ENCODE measurements at places on chromosomes 1 and 21.

GRCh38 chr1:64472805-64473204, 2.9 kb downstream of the CACHD1 start:
- DNase-seq, result no peak

- no peak for DNase-seq
Measured at GRCh38 chr1:154320882-154321608, at the start of gene AQP10. TSS of gene AQP10 (plus strand) at chr1:154321093. CDS start at chr1:154321156, 63 bp downstream.

GRCh38 chr1:161374373-161374772, 6.7 kb upstream of the CFAP126 start:
- no peak for DNase-seq

DNA sequence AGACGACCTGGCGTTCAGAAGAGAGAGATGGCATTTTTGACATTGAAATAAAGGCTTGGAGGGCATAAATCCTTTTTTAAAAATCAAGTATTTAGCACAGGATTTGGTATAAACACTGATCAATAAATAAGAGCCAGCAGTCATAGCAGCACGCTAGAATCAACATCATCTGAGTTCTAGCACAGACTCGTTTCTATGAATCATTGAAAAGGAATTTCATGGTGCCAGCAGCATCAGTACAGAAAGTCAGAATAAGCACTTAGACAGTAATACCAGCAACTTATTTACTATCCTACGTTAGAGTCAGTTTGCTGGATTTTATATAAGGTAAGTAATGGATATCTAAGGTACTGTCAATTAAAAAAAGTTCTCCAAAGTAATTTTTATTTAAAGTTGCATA, 119.3 kb downstream of the HLCS start:
- peak; percentile 76 for DNase-seq

DNA sequence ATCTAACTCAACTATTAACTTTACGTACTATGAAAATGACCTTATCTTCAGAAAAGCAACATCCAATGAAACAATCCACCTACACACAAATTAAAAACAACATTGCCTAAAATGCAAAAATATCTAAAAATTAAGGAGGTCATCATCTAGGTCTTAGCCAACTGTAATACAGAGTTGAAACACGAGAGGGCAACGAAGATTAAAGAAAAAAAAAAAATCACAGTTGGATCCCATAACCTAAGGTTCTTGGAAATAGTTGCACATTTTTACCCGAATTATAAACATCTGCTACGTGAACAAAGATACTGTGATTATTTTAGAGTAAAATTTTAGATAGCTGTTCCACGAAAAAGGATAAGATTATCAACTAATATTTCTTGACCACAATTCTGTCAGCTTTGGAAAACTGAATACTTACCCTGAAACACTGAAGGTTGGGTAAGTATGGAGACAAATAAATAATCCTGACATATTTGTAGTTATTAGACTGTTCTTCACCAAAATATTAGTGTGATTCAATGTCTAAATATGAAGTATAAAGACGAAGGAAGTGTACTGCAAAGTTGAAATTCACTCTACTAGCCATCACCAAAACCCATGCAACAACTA, 88.0 kb upstream of the AK4 start:
- DNase-seq, result peak; percentile 49

GRCh38 chr1:193406901-193407300, 220.5 kb upstream of the B3GALT2 start:
- DNase-seq, result peak; percentile 67

DNA sequence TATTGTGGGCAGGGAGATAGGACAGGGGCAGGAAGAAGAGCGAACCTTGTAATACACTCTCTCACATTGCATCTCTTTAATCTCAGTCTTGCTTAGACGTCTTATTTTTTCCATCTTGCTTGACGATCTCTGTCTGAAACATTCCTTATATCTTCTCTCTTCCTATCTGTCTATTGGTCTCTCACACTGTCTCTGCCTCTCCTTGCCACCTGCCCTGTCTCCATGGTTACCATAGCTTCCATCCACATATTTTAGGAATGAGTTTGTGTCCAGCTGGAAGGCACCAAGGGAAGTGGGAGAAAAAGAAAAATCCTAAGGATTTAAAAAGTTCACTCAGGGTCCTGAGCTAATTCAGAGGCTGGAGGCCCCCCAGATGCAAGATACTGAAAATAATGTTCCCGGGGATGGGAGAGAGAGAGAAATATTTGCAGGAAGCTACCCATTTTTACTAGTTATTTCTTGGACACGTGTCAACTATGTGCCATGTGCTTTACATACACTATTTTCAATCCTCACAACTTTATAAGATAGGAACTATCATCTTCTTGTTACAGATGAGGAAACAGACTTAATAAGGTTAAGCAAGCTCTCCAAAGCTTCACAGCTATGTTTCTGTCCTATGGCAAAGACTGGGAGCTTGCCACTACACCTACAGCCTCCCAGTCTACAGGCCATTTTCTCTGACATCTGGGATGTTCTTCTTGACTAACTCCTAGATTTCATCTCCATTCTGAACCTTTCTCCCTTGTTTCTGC, 933 bp downstream of the ANKRD34A start:
- DNase-seq, result peak; percentile 87

- no peak for DNase-seq
Measured at GRCh38 chr1:87450615-87451209, 122.0 kb downstream of the LMO4 start.

DNA sequence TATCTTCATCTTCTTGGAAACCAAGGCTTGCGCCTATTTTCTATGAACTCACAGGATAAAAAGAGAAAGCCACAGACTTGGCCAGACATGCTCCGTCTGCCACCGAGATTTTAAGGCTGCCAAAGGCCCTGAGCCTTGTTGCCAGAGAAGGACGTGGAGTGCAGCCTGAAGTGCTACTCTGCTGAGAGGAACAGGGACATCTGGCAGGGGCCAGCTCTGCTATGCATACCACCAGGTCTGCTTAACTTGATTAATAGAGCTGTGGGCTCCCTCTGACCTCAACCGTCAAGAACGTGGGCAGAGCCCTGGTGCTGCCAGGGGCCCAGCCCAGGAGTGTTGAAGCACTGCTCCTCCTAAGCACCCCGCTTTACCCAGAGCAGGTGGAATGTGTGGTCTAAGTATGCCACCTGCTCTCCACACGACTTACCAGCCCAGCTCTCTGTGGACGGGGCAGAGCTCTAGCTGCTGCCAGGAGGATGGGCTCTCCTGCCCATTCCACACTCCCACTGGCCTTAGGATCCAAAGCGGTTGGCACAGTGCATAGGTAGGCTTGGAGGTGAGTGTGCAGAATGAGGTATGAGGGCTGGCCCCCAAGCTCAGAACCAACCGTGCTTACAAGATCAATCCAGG, 10.6 kb downstream of the HCRTR1 start:
- no peak for DNase-seq

DNA sequence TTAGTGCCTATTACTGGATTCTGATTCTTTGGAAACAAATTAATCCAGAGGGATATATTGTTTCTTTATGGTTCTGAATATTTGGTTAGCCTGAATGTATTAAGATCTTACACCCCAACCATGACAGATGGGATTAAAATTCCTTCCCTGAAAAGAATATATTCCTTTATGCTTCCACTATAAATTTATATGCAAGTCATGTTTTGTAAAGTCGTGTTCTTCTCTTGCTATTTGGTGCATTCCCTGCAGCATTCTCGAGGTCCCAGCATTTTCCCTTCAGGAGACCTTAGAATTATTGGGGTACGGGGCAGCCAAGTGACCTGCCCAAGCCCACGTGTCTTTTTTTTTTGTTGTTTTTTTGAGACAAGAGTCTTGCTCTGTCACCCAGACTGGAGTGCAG, 62.4 kb downstream of the DISC1 start:
- no peak for DNase-seq

- DNase-seq, result peak; percentile 55
Measured at GRCh38 chr1:145956781-145957442, 905 bp downstream of the LIX1L start.

GRCh38 chr1:219347921-219348391, 174.3 kb downstream of the LYPLAL1 start:
- peak; percentile 31 for DNase-seq

DNA sequence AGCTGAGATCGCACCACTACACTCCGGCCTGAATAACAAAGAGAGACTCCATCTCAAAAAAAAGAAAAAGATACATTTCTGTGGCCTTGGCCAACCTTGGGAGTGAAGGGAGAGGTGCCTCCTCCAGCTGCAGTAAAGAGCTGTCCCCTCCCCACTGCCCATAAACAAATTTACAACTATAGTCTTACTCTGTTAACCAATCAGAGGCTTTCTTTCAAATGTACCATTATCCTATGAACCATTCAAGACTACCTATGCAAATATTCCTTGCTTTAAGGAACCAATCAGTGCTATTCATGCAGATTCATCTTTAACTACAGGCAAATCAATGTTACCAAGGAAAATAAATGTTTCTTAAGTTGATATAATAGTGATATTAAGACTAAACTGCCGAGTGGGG, 1.0 kb downstream of the CELA2B start:
- DNase-seq, result no peak

- peak; percentile 54 for DNase-seq
Measured at GRCh38 chr1:232018231-232019025, 391.8 kb downstream of the DISC1 start.

GRCh38 chr1:220044678-220045355, 1.5 kb downstream of the EPRS1 start:
- DNase-seq, result no peak

GRCh38 chr1:1144122-1144842, 28.4 kb upstream of the C1orf159 start:
- DNase-seq, result no peak

DNA sequence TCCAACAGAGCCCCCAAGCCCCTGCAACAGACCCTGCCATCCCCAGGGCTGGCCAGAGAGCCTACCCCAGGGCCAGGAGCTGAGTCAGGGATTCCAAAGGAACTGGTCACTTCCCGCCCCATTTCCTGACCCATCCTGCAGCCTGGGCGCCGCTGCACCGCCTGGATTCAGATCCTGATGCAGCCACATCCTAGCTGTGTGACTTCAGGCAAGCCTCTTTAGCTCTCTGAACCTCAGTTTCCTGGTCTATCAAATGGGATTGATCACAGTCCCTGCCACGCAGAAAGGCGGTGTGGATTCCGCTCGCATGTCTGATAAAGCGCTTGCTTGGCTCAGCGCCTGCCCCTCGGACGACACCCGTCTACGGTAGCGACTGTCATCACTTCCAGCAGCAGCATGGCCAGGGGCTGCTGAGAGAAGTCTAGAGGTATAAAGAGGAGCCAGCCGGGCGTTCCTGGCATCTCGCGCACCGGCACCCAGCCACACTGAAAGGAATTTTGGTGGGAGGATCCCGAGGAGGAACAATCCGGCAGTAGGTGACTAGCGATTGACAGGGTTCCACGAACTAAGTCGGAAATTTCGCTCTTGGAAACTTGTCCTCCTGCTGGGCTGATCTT, 10.1 kb downstream of the EPHA2 start:
- peak; percentile 89 for DNase-seq

DNA sequence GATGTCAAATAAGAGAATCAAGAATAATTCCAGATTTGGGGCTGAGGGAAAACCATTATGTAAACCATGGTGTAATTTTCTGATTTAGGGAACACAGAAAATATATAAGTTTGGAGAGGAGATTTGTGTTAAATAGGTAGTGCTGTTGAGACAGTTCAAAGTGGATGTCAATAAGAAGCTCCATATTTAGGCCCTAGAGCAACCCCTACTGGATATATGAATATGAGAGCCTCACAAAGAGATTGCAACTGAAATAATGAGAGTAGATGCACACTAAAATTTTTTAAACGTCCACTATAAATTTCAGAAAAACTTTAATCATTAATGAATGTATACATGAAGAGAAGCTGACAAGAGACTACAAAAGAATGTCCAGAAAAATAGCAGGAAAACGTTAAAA, 1447.8 kb upstream of the PRMT6 start:
- peak; percentile 54 for DNase-seq

DNA sequence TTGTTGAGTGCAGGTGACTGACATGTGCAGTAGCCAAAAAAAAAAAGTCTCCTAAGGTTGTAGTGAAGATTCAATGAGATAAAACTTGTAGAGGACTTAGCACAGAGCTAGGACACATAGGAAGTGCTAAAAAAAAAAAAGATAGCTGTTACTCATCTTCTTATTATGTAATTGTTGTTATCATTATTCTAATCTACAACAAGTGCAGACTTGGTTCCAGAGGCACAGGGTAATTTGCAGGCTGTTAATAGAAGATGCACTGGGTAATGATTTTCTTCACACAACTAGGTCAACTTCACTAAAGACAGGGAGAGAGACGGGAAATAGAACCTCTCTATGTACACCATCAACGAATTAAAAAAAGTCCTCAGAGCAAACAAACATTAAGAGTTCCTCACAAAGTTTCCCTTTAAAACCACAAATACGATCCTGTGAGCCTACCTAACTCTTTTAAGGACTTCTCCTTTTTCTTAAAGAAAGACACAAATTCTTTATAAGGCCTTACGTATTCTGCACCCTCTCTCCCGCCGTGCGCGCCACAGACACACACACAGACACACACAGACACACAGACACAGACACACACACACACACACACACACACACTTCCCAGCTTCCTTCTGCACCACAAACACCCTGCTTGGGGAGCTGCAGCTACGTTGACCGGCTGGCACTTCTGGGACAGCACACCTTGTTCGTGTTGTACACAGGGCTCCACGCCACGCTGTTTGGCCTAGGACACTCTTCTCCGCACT, 49.8 kb upstream of the GADD45A start:
- no peak for DNase-seq

DNA sequence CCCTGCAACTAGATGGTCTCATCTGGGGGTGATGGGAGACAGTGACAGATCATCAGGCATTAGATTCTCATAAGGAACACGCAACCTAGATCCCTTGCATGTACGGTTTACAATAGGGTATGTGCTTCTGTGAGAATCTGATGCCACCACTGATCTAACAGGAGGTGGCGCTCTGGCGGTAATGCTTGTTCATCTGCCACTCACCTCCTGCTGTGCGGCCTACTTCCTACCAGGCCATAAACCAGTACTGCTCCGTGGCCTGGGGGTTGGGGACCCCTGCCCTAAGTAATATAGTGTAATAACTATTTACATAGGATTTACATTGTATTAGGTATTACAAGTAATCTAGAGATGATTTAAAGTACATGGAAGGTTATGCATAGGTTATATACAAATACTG, 134.9 kb downstream of the CLEC20A start:
- no peak for DNase-seq

DNA sequence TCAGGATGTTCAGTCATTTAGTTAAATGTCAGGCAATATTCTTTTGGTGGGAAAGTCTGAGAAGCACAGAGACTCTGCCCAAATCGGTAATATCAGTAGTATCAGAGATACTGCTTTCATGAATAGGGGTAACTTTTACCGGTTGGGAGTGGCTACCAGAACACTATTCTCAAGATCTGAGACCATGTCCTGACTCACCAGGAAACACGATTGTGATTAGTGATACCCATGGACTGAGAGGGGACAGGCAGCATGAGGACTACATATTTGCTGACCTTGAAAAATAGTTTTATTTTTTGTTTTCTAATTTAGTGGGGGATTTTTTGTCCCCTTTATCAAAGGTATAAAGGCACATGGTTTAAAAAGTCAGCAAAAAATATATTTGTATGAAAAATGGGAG, 76.0 kb upstream of the NEK2 start:
- no peak for DNase-seq

DNA sequence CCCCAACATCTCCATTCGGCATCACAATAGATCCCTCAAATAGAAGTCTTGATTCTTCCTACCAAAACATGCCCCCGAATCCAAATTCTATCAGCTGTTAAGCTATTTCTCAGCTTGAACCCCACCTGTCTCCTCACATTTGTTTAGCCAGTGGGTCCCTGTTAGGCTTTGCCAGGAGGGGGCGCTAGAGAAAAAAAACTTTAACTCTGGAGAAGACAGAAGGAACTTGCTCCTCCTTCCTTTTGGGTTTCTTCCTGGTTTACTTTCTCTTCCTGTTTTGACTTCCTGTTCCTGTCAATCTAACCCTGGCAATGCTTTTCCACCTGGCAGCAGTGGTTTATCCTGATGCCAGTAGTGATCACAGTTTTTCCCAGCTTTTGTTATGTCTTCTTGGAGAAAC, 95.6 kb upstream of the KCNK1 start:
- DNase-seq, result peak; percentile 41

Data from fibroblast of upper back skin (primary cell).